ENCODE measurements at places on chromosomes 7 and 10. TPM values are rescaled to one million over a fixed set of nuclear protein-coding genes. Genes with fewer than 3 reads are reported as not detected.

DNAJC1 gene
- polyA plus RNA-seq, result 27.2 TPM

VSTM4 gene
- polyA plus RNA-seq, result 14.3 TPM

DNAJC12 gene
- 13.2 TPM for polyA plus RNA-seq

GCC1 gene
- polyA plus RNA-seq, result 14.8 TPM

SHOC2 gene
- polyA plus RNA-seq, result 33.3 TPM

COL13A1 gene
- 28.3 TPM for polyA plus RNA-seq

APBB1IP gene
- polyA plus RNA-seq, result 1.4 TPM

PLCE1 gene
- 32.3 TPM for polyA plus RNA-seq

PPP1R3C gene
- polyA plus RNA-seq, result 34.0 TPM

GRK5 gene
- polyA plus RNA-seq, result 16.7 TPM

TDRD1 gene
- polyA plus RNA-seq, result 0.06 TPM

GRB10 gene
- 38.9 TPM for polyA plus RNA-seq

CCDC172 gene
- polyA plus RNA-seq, result not detected

GPR15LG gene
- polyA plus RNA-seq, result 0.40 TPM

ANKRD1 gene
- polyA plus RNA-seq, result 0.82 TPM

ARHGEF35 gene
- 25.1 TPM for polyA plus RNA-seq

CCDC146 gene
- polyA plus RNA-seq, result 24.1 TPM

ZNF736 gene
- polyA plus RNA-seq, result 16.0 TPM

WASHC2A gene
- polyA plus RNA-seq, result 67.2 TPM

EBLN1 gene
- polyA plus RNA-seq, result not detected

FKBP6 gene
- polyA plus RNA-seq, result 0.25 TPM

SVIL gene
- 42.4 TPM for polyA plus RNA-seq

ADRA2A gene
- 6.0 TPM for polyA plus RNA-seq

SEMA3D gene
- 45.9 TPM for polyA plus RNA-seq

TMEM225B gene
- polyA plus RNA-seq, result 2.0 TPM

EIF5AL1 gene
- polyA plus RNA-seq, result 0.12 TPM

TMED4 gene
- 134 TPM for polyA plus RNA-seq

CFAP69 gene
- polyA plus RNA-seq, result 19.1 TPM

HPS1 gene
- polyA plus RNA-seq, result 35.6 TPM

TRPV5 gene
- polyA plus RNA-seq, result 0.80 TPM

NPTX2 gene
- polyA plus RNA-seq, result 3.1 TPM

TAS2R41 gene
- polyA plus RNA-seq, result not detected

CYP3A4 gene
- polyA plus RNA-seq, result 0.27 TPM

ITIH5 gene
- polyA plus RNA-seq, result 20.9 TPM

UTF1 gene
- polyA plus RNA-seq, result not detected

ZSCAN21 gene
- polyA plus RNA-seq, result 24.7 TPM

NCF1 gene
- 1.6 TPM for polyA plus RNA-seq

OR2A1 gene
- 0.81 TPM for polyA plus RNA-seq

ADIRF gene
- polyA plus RNA-seq, result 9.2 TPM

TMEM196 gene
- not detected for polyA plus RNA-seq

FAM237B gene
- 0.68 TPM for polyA plus RNA-seq

SLC18A2 gene
- 1.1 TPM for polyA plus RNA-seq

ZNF853 gene
- polyA plus RNA-seq, result 14.5 TPM

TNS3 gene
- 97.2 TPM for polyA plus RNA-seq

CFTR gene
- polyA plus RNA-seq, result 8.4 TPM

ZNF727 gene
- 0.14 TPM for polyA plus RNA-seq

WNT16 gene
- 0.06 TPM for polyA plus RNA-seq

MYL10 gene
- polyA plus RNA-seq, result 0.17 TPM

AGMO gene
- 1.1 TPM for polyA plus RNA-seq

KEL gene
- polyA plus RNA-seq, result 2.1 TPM

PEX1 gene
- 49.8 TPM for polyA plus RNA-seq

HOXA9 gene
- 119 TPM for polyA plus RNA-seq

CCM2 gene
- 26.1 TPM for polyA plus RNA-seq

HOXA3 gene
- 62.7 TPM for polyA plus RNA-seq

TUBAL3 gene
- polyA plus RNA-seq, result 0.17 TPM

ANKRD61 gene
- 1.0 TPM for polyA plus RNA-seq

PSMC2 gene
- polyA plus RNA-seq, result 94.8 TPM

PLA2G12B gene
- 10.2 TPM for polyA plus RNA-seq
